Stimulated activated CD8-positive, alpha-beta memory T cell treated with anti-CD3 and anti-CD28 coated beads, Interleukin-2, amount 100 ng/mL, for 1 hour (primary cell): ENCODE measurements at places on chromosomes 1 and 21.

- no peak for DNase-seq
These were observed 126.9 kb downstream of the ESRRG start for GRCh38 chr1:216596281-216596862.

- DNase-seq: no peak
These were observed 51.7 kb downstream of the COL24A1 start for GRCh38 chr1:86104606-86105532.

- DNase-seq: no peak
These were observed 141.3 kb upstream of the ADAMTS5 start for GRCh38 chr21:27108228-27108627.

DNA sequence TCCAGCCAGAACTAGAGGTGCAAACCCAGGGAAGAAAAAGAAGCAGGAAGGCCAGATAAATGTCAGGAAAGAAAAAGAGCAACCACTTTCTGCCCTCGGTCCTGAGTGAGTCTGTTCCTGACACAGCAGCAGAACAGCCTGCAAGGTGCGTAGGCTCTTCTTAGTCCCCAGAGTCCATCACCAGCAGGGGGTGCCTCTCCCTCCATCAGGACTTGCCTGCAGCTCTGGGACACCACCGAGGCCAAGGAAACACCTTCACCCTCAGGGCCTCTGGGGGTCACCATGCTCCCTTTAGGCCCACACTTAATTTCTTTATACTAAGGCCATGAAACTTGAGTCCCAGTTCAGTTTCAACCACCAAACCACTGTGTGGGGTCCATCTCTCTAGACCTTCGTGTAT is 43.7 kb upstream of the NFASC start:
- no peak for DNase-seq

- DNase-seq: no peak
These were observed 306.2 kb downstream of the TTLL7 start for GRCh38 chr1:83692524-83693381.

DNA sequence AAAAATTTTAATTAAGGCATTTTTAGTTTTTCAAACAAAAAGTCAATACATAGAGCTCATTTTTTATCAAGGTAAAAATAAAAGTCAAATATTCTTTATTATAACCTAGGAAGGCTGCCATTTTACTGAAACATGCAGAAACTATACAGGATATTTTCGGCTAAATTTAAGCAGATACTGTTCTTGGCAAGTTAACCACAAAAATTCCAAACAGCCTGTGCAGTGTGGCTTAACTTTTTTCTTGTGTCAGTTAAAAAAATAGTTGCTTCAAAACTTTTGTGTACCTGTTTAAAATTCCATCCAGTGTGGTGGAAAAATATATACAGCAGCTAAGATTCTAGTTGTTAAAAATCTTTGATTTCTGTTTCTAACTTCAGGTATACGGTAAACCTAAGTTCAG is 135.0 kb downstream of the ATP5PO start:
- no peak for DNase-seq

GRCh38 chr1:111672331-111672730 is 52.7 kb downstream of the RAP1A start:
- no peak for DNase-seq

DNA sequence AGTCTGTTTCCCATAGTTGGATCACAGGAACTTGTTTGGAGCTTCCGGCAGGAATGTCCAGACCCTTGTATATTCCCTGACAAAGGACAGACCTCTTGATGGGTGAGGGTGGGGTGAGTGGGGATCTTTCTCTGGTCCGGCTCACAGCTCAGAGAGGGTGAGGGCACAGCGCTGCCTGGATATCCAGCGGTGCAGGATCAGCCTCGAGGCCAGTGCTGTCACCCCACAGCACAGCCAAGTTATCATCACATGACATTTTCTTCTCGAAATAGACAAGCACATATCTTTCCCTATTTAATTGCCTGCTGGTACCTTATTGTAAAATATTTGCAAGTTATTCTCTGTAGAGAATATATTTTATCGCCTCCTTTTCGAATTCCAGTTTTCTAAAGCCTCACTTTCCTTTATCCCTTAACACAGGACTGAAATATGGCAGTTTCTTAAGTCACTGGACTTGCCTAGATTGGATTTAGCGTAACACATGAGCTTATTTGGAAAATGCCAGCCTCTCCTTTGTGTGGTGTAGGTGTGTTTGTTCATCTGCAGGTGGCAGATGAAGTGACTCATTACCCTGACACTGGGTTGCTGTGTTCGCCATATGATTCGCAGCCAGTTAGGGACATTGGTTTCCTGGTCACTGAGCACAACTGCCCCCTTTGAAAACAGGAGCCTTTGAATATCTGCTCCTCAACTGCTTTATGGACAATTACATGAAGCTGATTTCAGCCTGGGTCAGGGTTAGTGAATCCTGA is 21.4 kb downstream of the CLIC6 start:
- DNase-seq: no peak

DNA sequence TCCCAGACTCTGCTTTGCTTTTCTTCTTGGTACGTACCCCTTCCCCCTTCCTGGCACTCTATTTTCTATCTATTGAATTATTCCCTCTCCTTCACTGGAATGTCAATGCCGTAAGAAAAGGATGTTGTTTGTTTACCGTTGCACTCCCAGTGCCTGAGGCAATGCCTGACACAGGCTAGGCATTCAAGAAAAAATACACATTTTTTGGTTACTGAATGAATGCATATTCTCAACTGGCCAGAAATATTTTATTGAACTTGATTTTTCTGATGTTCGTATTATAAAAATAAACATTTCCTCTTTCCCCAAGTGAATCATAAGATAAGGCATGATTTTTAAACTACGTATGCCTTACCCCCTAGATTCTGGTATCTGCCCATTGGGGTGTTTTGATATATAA is 41.2 kb downstream of the GNG12 start:
- no peak for DNase-seq

DNA sequence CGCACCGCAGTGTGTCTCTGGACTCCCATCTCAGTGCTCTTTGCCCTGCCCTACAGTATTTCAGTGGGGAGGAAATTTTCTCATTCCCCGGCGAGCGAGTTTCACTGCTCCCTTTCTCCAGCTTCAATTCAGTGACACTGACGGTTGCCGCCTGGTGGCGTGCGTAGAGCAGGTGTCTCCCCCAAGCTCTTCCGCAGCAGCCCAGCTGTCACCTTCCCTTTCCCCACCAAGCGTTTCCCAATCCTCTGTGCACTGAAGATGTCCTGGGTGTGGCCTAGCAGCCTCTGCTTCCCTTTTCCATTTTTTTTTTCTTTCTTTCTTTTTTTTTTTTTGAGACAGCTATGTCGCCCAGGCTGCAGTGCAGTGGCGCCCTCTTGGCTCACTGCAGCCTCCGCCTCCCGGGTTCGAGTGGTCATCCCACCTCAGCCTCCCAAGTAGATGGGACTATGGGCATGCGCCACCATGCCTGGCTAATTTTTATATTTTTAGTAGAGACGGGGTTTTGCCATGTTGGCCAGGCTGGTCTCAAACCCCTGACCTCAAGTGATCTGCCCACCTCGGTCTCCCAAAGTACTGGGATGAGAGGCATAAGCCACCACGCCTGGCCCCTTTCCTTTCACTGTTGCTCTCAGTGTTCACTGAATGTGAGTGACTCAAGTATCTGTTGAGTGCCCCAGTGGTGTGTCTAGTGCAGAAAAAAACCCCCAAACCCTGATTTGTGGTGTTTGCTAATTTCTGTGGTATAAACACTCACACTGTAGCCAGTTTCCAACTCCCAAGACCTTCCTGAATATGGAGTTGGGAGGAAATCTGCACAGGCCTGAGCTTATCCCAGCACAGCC is 30.1 kb downstream of the TNFRSF1B start:
- no peak for DNase-seq

DNA sequence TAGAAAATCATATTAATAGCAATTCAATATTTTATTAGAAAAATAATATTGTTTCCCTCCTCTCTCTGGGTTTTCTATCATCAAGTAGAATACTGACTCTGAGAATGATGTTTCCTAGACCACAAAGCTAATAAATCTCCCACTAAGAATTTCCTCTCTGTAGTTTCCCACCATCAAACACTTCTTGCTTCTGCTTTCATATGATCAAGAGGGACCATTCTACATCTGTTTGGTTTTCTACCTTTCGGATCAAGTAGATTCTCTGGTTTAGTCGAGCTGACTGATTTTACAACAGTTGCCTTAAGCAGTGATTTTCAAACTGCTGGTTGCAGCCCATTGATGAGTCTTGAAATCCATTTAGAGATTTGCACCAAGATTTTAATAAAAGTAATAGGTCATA is 240.2 kb upstream of the PTBP2 start:
- no peak for DNase-seq
